ENCODE measurements at places on chromosomes 11 and 22. TPM values are rescaled to one million over a fixed set of nuclear protein-coding genes. Genes with fewer than 3 reads are reported as not detected.

DBX1 gene
- 1.8 TPM for total RNA-seq

GRCh38 chr11:116164843-116165242, 607.9 kb downstream of the BUD13 start:
- DNase-seq, result no peak

EIF3M gene
- 651 TPM for total RNA-seq

LRRC4C gene
- 0.66 TPM for total RNA-seq

DNA sequence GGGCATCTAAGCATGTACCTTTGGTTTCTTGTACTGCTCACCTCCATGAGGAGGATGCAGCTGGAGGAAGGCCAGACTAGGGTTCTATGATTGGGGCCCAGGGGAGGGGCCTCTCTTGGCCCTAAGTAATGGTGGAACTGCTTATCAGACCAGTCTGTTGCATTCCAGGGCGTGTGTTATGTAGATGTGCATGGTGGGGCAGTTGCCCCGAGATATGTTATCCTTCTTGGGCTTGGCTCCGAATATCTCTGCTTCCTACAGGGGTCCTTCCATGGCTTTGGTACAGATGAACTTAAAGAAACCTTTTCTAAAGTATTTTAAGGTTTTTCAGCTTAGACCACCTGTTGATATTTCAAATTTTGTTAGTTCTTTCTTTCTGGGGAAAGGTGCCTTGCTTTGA, 126.0 kb downstream of the SWAP70 start:
- no peak for DNase-seq

- DNase-seq, result no peak
Measured at GRCh38 chr11:23429569-23429968, 569.3 kb upstream of the CCDC179 start.

DNA sequence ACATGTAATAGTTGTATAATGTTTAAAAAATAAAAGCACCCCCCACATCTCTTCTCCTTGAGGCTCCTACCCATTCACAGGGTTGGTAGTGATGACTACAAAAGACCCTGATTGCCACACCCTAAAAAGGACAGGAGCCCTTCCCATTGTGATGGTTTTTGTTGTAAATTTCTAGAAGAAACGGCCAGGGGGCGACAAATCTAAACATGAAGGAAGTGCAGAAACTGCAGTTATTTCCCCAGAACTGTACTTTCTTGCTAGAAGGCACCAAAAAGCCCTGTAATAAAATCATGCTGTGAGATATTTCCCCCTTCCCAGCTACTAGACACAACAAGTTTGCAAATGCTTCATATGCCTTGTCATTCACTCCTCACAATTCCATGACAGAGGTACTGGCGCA, 10.8 kb downstream of the PRR5L start:
- DNase-seq, result peak; percentile 26

- DNase-seq, result peak; percentile 99
Measured at GRCh38 chr11:2885678-2886081, at the start of gene CDKN1C. Gene CDKN1C (minus strand): TSS chr11:2885775. CDS start chr11:2885456, 319 bp downstream.

DNA sequence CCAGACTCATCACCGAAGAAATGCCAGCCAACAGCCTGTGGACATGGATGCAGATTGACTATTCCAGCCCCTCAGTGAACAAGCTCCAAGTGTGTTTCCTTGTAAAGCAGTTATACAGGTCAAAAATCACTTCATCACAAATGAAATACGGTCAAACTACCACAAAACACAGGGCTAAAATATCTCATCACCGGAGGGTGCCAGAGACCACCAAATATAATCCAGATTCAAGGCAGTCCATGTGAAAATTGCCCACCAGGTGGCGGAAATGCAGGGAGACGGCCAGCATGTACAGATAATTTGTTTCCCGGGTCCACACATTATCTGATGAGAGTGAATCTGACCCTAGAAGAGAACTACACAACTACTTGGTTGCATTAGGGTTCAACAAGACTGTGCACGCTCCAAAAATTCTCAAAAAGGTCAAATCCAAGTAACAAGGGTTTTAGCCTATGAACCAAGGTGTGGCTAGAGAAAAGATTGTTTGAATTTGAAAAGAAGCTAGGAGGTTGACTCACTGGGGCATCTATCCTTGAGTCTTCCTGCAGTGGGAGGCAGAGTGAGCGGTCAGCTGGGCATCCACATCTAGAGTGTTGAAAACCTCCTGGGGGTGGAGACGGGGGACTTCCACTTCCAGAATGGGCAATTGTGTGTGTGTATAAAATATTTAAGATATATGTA, 71.7 kb downstream of the IGLL5 start:
- DNase-seq, result peak; percentile 66

- DNase-seq, result no peak
Measured at GRCh38 chr11:73019996-73020395, 122.1 kb downstream of the FCHSD2 start.

- DNase-seq, result no peak
Measured at GRCh38 chr11:78851878-78852586, 277.4 kb upstream of the NARS2 start.

- DNase-seq, result peak; percentile 85
Measured at GRCh38 chr11:64181506-64182411, 4.2 kb upstream of the STIP1 start.

- DNase-seq, result no peak
Measured at GRCh38 chr11:44661311-44661717, 65.4 kb upstream of the TSPAN18 start.

- peak; percentile 60 for DNase-seq
Measured at GRCh38 chr22:42439821-42440674, 7.8 kb upstream of the NFAM1 start.

DNA sequence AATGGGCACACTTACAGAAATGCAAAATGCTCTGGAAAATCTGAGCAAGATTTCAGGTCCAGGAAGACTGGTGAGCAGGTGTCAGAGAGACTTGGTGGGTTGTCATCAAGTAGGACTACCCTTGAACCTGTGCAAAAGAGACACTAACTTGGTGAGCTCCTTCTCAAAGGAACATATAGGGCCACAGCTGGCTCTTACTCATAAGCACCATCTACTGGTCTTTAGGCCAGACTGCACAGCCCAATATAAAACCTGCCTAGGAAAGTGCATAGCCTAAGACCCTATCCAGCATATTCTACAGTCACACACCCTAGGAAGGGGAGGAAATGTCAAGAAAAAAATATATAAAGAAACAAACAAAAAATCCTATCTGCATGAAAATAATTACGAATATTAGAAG, 18.2 kb upstream of the OR10W1 start:
- peak; percentile 29 for DNase-seq

OR52E8 gene
- not detected for total RNA-seq

RAC2 gene
- total RNA-seq, result 9.6 TPM

THRSP gene
- not detected for total RNA-seq

- no peak for DNase-seq
Measured at GRCh38 chr11:78742430-78742829, 167.8 kb upstream of the NARS2 start.

DNA sequence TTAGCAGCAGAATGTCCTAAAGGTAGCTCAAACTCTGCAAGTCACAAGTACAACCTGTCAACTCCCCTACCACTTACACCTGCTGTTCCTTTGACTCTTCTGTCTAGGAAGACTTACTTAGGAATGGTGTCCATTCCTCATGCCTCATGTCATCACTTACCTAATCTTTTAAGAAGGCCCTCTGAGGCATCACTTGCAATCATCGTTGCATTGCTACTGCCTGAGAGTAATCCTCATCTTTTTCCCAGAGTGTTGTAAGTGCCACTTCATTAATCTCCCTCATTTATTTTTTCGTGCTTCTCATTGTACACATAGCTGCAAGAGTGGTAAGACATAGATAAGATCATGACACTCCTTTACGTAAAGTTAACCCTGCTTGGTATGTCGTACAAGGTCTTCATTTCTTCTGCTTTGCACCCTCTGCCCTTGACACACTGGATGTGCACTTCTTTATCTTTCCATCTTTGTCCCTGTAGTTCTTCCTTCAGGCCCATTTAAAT, 54.6 kb downstream of the SFI1 start:
- no peak for DNase-seq

HPX gene
- total RNA-seq, result not detected

DNA sequence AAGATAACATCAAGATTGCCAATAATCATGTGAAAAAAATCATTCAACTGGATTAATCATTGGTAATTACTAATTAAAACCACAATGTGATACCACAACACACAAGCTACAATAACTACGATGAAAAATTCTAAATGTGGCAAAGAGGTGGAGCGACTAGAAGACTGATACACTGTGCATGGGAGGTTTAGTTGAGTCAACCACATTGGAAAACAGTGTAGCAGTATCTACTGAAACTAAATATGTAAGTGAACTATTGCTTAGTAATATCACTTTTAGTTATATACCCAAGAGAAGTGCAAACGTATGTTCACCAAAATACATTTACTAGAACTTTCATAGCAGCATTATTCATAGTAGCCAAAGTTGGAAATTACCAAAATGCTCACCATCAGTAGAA, 359.9 kb downstream of the ETS1 start:
- DNase-seq, result no peak

- peak; percentile 26 for DNase-seq
Measured at GRCh38 chr11:656866-657265, 19.8 kb downstream of the DRD4 start.

OR5A1 gene
- not detected for total RNA-seq

GRCh38 chr22:45838305-45838887, 138.6 kb downstream of the WNT7B start:
- DNase-seq, result no peak

GRCh38 chr11:17986007-17986710, 26.7 kb downstream of the SERGEF start:
- DNase-seq, result no peak

PKDREJ gene
- not detected for total RNA-seq

SORL1 gene
- total RNA-seq, result 13.3 TPM

GRCh38 chr11:116432301-116432700, 340.5 kb downstream of the BUD13 start:
- no peak for DNase-seq

YPEL4 gene
- not detected for total RNA-seq

GRCh38 chr11:28877340-28877739, 769.2 kb downstream of the METTL15 start:
- no peak for DNase-seq

- DNase-seq, result peak; percentile 42
Measured at GRCh38 chr11:59011655-59012397, 72.5 kb downstream of the GLYATL1 start.

DNA sequence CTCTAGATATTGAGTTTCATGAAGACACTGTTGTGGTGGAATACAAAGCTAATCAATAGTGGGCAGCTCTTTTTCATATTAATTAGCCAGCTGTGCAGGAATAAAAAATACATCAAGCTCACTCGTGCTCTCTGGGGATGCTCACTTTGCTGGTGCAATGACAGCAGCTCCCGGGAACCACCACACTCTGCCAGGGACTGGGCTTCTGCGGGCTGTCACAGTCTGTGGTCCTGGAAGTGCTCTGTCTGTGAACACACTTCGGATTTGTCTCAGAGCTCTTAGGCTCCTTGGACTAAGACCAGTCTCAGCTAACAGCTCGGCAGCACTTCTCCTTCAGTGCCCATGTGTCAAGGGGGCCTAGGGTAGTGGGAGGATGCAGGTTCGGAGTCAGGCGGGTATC, 393.5 kb downstream of the TENM4 start:
- DNase-seq, result no peak

GRCh38 chr22:43085658-43086606, 3.3 kb downstream of the TTLL1 start:
- no peak for DNase-seq

- no peak for DNase-seq
Measured at GRCh38 chr11:44159848-44160721, 64.6 kb downstream of the EXT2 start.

- DNase-seq, result no peak
Measured at GRCh38 chr11:12775955-12776354, 101.7 kb downstream of the TEAD1 start.

All from H7 (cell line).